HTR-8/SVneo (cell line): ENCODE measurements at places on chromosomes 3 and 15.

GRCh38 chr3:23960649-23961048 is 15.6 kb downstream of the NR1D2 start:
- no peak for DNase-seq

DNA sequence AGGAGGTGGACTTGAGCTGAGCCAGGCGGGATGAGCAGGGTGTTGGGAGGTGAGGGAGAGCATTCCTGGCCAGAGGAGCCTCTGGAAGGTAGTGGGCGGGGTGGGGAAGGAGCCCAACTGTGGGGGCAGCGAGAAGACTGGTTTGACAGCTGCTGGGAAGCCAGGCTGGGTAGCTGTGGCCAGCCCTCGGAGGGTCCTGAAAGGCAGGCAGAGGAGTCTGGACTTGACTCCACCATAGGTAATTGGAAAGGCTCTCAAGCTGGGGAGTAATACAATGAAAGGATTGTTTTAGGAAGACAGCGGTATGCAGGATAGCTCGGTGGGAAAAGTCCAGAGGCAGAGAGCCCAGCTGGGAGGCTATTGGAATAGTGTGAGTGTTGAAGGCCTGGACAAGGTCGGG is 17.2 kb downstream of the EPHB3 start:
- DNase-seq: no peak

GRCh38 chr3:155339052-155339451 is 45.6 kb upstream of the STRIT1 start:
- DNase-seq: no peak

GRCh38 chr3:39276746-39277145 is 3.1 kb downstream of the CX3CR1 start:
- no peak for DNase-seq

- DNase-seq: no peak
Observed at GRCh38 chr15:49742381-49742780, 121.5 kb downstream of the DTWD1 start.

DNA sequence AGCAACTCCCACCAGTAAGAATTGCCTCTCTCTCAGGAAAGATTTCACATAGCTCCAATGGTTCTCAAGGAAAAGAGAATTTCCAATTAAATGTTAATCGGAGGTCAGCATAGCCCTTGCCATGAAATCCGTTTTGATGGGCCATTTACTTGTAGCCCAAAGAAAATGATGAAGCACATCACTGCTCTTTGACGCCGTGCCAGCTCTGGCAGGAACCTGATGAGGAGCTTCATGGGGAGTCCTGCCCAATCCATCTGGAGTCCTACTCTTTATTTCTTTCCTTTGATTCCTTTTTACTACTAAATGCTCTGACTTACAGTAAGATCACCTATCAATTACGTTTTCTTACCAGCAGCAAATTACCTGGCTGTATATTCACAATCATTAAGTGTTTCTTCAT is 84.7 kb downstream of the FGF12 start:
- no peak for DNase-seq

DNA sequence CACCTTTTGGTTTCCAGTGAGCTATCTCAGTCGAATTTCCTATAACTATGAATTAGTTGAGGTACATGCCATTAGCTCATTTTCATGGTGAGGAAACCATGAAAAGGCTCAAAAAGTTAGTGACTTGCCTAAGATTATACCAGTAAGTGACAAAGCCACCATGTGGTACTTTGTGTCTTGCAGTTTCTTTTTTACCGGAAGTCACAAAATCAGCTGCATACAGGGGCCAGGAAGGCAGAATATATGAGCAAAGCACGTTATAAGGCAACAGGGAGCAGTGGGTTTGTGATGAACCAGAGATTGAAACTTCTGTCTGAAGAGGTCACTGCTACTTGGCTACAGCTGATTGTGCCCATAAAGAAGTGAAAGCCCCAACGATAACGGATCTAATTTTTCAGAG is 50.3 kb downstream of the CMTM8 start:
- no peak for DNase-seq

GRCh38 chr15:63339006-63339766 is 42.5 kb downstream of the CA12 start:
- DNase-seq: no peak

GRCh38 chr15:63928185-63928842 is 94.6 kb upstream of the HERC1 start:
- DNase-seq: no peak
